ENCODE measurements at places on chromosomes 3 and 15. TPM values are rescaled to one million over a fixed set of nuclear protein-coding genes. Genes with fewer than 3 reads are reported as not detected.

TMC3 gene
- total RNA-seq, result not detected

SLCO3A1 gene
- total RNA-seq, result 5.5 TPM

MORC1 gene
- not detected for total RNA-seq

CYP11A1 gene
- total RNA-seq, result 0.40 TPM

ETFA gene
- total RNA-seq, result 173 TPM

KLHL40 gene
- 0.27 TPM for total RNA-seq

LRRC31 gene
- 45.7 TPM for total RNA-seq

DNA sequence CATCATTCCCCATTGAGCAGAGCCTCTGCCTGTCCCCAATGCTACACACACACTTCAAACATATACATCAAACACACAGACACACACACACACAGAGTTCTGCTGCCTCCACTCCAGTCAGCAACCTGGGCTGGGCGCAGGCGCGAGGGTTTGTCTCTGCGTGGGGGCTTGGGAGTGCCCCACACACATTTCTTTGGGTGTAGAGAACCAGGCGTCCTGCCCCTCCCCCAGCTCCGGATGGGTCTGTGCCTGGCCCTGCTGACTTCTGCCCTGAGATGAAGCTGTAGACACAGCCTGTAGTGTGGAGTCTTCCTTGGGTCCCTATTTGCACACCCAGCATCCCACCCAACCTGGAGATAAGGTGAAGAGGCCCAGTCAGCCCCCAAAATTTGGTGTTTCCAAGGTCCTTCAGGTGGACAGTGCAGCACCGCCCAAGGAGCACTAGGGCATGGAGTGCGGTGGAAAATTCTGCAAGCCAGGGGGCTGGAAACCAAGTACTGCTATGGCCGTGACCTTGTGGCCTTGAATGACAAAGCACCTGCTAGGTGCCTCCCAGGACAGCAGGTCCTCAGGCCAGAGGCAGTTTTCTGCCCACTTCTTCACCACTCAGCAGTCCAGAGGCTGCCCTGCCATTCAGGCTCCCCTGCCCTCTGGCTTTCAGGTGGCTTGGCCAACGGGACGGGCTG is 26.8 kb downstream of the FBXW12 start:
- peaks cover 9% of the 10 kb centered on the region for H3K4me1 ChIP-seq
- DNase-seq, result no peak
- H3K4me3 ChIP-seq, result no peak overlapping the region
- peaks cover 8% of the 10 kb centered on the region for H3K27me3 ChIP-seq
- no peaks in the 10 kb centered on the region for H3K36me3 ChIP-seq
- H3K27ac ChIP-seq, result no peak overlapping the region
